ENCODE measurements at places on chromosomes 6 and 20. TPM values are rescaled to one million over a fixed set of nuclear protein-coding genes. Genes with fewer than 3 reads are reported as not detected.

The FAM184A gene
- polyA plus RNA-seq: 11.4 TPM

DNA sequence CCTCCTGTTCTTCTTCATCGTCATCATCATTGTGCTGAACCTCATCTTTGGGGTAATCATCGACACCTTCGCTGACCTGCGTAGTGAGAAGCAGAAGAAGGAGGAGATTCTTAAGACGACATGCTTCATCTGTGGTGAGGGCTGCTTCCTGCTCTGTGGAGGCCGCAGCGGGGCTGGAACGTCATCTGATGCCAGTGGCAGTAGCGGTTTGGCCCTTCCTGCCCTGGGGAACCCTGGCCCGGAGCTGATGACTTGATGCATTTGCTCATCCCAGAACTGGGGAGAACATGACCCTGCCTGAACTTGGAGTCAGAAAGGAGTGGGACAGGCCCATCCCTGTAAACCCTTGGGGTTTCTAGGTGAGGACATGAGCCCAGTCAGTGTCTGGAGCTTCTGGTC lies 18.7 kb downstream of the UQCC2 start:
- no peak for DNase-seq

DNA sequence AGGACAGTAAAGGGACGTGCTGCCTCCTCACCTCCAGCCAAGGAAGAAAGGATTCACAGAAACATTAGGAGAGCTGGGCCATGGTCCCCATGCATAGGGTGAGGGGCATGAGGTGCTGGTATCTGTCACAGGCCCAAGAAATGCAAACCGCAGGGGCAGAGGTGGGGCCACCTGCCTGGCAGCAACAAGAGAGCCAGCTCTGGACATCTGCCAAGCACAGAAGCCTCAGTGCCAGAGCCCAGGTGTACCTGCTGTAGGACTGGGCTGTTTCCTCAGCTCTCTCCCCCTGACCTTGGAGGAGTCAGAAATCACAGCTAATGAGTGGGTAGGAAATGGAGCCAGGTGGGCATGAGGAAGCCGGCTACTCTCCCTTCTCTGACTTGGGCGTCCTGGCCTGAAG lies 45.3 kb downstream of the SLC2A12 start:
- DNase-seq: no peak

DNA sequence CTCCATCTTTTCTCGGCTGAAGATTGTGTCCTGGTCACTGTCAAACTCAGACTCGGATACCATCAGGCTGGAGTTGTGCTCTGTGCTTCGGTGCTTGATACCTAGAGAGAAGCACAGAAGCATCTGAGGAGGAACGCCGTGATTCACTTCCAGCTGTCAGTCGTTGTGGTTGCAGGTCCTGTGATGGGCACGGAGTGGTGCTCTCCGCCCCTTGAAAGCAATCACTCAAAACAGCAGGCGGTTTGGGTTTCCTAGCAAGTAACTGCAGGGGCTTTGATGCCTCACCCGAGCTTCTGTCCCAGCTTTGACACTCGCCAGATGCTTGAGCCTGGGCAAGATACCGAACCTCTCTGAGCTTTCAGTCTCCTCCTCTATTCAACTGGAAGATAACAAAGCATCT lies 52.5 kb downstream of the ALDH5A1 start:
- DNase-seq: no peak
